ENCODE measurements at places on chromosomes 5 and 9.

DNA sequence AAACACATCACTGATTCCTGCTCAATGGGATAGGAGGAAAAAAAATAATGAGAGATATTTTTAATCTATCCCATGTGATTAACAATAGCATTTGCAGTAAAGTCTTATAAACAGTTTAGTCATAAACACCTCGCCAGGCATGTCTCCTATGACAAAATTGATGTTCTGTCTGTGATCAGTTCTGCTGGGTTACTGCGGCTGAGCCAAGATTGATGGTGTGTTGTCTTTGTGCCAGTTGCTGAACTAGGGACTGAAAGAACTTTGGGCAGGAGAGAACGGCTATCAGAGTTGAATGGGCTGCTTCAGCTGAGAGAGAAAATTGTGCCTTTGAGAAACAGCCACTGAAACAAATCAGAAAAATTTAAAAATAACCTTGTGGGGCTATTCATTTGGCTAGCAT, 37.3 kb upstream of the MAMDC2 start:
- H3K36me3 ChIP-seq, result no peaks in the 10 kb centered on the region
- no peak for DNase-seq
- H3K4me3 ChIP-seq, result no peak overlapping the region
- no peak overlapping the region for H3K27ac ChIP-seq
- no peaks in the 10 kb centered on the region for H3K27me3 ChIP-seq

DNA sequence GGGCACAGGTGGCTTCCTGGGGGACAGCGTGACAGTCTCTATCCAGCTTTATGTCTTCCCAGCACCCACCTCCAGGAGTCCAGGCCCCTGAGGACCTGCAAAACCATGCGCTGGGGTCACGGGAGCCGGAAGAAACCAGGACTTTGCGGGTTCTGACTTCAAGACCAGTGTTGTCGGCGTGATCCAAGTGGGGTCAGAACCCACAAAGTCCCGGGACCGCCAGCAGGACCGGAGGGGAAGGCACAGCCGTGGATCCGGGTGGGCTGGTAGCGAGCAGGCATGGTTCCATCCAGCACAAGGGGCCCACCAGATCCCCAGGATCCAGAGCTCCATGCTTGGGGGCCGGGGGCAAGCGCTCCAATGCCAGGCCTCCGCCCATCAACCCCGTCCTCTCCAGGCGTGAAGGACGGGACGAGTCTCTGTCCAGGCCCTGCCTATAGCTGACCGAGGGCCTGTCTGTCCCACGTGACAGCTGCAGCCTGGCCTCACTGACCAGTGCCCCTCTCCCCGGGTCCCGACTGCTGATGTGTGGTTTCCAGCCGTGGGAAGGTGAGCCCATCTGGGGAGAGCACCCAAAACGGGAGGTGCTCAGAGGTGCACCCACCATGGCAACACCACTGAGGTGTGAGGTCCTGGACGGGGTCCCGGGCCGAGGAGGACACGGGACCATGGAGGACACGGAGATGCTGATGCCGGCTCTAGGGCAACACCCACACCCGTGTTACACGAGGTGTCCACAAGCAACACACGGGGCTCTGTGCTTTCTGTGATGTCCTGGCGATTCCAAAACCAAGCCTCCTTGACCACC, 48.9 kb downstream of the SLC12A7 start:
- H3K4me1 ChIP-seq, result no peaks in the 10 kb centered on the region
- DNase-seq, result no peak
- peaks cover 39% of the 10 kb centered on the region for H3K36me3 ChIP-seq
- H3K27me3 ChIP-seq, result no peaks in the 10 kb centered on the region
- H3K27ac ChIP-seq, result no peak overlapping the region

DNA sequence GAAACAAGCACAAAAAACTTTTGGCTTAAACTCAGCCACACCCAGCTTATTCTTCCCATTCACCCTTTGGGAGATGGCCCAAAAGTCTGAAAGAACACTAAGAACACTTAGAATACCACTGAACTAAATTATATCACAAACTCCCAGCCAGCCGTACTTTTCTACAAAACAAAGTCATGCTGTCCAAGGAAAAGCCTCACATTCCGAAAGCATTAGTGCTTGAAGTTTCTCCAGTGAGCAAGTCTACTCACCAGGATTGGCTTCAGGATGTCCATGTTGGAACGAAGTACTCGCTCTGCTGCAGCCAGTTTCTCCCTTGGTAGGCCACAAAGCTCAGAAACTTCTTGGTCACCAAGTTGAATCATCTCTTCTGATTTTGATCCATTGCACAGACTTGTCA, 69.7 kb downstream of the ABCA1 start:
- H3K27me3 ChIP-seq, result no peaks in the 10 kb centered on the region
- H3K36me3 ChIP-seq, result peaks cover 9% of the 10 kb centered on the region
- H3K4me3 ChIP-seq, result no peak overlapping the region
- peaks cover 3% of the 10 kb centered on the region for H3K4me1 ChIP-seq
- DNase-seq, result no peak

DNA sequence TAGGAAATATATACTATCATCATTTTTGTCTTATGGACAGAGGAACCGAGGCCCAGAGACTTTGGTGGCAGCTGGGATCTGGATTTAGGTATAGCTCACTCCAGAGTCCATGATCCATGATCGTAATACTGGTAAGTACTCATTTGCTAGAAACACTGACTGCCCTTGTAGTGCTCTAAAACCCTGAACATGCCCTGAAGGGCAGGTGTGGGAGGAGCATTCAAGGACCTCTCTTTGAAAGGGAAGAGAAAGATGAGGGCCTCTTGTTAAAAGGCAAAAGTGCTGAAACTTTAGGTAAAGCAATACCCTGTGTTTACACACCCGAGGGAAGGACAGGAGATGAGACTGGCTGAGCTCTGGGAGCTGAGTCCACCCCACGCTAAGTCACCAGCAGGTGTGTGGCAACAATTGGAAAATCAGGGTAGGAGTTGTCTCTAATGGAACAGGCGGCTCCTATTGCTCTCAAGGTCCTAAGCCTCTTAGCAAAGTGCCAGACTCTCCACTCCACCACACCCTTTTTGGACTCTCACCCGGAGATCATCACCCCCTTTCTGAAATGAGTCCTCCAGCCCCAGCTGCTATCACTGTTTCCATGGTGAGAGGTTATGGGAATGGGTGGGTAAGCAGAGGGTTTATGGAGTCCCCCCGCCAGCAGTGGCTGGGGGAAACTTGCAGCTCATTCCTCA, 34.8 kb downstream of the TRPC7 start:
- DNase-seq, result no peak
- no peak overlapping the region for H3K27ac ChIP-seq
- H3K4me1 ChIP-seq, result no peaks in the 10 kb centered on the region
- H3K4me3 ChIP-seq, result no peak overlapping the region
- H3K36me3 ChIP-seq, result no peaks in the 10 kb centered on the region

DNA sequence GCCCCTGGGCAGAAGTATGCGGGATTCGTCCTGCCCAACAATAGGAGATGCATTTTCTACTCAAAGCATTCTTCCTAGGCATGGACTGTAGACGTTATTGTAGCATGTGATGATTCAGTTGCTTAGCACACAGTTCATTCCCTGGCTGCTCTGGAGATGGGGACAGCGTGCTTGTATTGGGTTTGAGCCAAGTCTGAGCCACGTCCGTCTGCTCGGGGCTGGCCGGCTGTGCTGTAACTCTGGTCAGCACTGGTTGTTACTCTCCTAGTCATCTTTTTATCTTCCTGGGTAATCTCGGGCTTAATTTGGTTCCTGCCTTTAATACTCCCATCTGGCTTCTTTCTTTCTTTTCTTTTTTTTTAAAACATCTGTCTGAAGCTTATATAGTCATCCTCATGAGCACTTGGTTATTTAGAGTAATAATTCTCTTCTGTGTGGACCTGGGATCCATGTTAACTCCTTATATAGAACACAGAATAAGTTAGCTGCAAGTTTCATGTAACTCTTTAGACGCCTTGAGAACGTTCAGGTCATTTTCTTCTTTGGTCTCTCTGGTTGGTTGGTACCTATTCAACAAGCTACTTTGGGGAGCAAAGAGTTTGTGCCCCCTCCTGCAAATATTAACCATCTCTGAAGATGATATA, 118.8 kb upstream of the RPS23 start:
- H3K36me3 ChIP-seq, result no peaks in the 10 kb centered on the region
- H3K4me3 ChIP-seq, result no peak overlapping the region
- H3K27ac ChIP-seq, result no peak overlapping the region
- peaks cover 2% of the 10 kb centered on the region for H3K27me3 ChIP-seq
- no peak for DNase-seq

DNA sequence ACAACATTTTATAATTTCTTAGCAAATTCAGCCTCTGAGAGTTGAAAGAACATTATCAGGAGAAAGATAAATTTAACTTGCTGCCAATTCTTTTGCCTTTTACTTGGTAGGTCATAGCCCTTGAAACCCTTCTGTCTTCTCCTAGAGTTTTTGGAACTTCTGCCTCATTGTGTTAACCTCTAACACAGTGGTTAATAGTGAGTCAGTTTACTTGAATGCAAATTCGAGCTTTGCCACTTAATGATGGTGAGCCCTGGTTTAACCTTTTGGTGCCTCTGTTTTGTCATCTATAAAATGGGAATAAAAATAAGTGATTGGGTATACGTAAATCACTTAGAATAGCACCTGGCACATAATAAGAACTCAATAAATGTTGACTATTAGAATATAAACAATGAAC, 1.8 kb upstream of the INIP start:
- H3K4me3 ChIP-seq, result no peak overlapping the region
- no peak for DNase-seq
- H3K27ac ChIP-seq, result no peak overlapping the region
- H3K36me3 ChIP-seq, result peaks cover 6% of the 10 kb centered on the region

DNA sequence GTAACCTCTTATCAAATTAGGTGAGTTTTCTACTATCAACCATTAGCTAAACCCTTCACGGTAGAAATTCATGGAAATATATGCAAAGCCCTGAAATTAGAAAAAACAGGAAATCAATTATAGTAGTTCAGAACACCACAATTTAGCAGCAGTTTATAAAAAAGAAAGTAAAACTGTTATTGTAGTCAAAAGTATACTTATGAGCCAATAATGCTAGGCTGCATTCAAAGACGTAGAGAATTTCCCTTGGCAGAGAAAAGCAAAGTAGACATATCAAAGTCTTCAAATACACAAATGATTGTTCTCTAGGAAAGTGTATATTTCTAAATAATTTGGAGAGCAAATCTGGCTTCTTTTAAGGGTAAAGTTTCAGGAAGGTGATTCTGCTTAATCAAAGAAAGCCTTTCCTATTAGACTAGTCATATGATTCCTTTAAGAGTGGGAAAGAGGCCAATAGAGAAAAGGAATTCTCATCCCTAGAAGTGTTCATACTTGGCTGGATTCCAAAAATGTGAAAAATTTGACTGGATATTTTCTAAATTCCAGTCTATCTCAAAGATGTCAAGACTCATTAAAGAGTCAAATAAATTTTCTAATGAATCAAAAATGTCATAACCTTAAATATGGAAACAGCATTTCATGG, 185.5 kb downstream of the SMC2 start:
- no peak for DNase-seq
- no peaks in the 10 kb centered on the region for H3K4me1 ChIP-seq
- no peak overlapping the region for H3K27ac ChIP-seq
- H3K4me3 ChIP-seq, result no peak overlapping the region

DNA sequence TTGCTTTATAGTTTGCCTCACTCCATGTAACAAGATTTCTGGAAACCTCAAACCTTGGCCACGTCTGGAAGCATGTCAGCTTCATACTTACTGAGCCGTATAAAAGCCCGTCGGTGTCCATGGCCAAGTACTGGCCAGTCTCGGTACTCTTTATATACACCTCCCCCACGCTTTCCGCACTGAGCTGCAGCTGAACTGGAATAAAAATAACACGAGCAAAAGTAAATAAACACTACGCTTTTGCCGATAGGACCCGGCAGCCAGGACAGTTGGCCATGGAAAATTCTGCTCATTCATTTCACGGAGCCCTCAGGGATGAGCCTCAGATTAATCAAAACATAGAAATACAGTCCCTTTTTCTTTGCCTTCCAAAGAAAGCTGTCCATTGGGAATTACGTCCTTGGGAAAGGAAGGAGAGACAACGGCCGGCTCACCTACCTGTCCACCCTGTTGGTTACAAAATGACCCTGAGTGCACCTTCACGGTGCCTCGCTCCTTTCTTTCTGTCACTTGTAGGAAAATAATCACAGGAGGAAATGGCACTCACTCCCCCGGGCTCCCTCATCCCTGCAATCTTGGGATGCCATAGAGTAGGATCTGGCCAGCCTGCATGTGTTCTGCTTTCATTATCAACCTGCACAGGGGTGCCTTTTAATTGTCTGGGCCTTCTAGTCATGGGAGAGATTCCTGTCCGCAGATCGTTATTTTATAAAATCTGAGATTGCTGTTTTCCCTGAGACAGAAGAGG, 85.1 kb downstream of the FGF1 start:
- H3K27me3 ChIP-seq, result no peaks in the 10 kb centered on the region
- DNase-seq, result no peak
- no peak overlapping the region for H3K27ac ChIP-seq
- no peaks in the 10 kb centered on the region for H3K36me3 ChIP-seq
- H3K4me1 ChIP-seq, result peaks cover 7% of the 10 kb centered on the region

- no peaks in the 10 kb centered on the region for H3K36me3 ChIP-seq
- H3K4me3 ChIP-seq, result no peak overlapping the region
Measured at GRCh38 chr9:15909297-15909696, 356.5 kb downstream of the CCDC171 start.

- H3K27ac ChIP-seq, result peak overlapping the region; percentile 79
- no peak for DNase-seq
- H3K4me1 ChIP-seq, result peaks cover 11% of the 10 kb centered on the region
- H3K27me3 ChIP-seq, result no peaks in the 10 kb centered on the region
- peaks cover 24% of the 10 kb centered on the region for H3K36me3 ChIP-seq
- H3K4me3 ChIP-seq, result peak overlapping the region; percentile 94
Measured at GRCh38 chr5:172284611-172284980, 1.0 kb upstream of the UBTD2 start.

- H3K36me3 ChIP-seq, result no peaks in the 10 kb centered on the region
- no peaks in the 10 kb centered on the region for H3K27me3 ChIP-seq
- H3K4me1 ChIP-seq, result peaks cover 30% of the 10 kb centered on the region
Measured at GRCh38 chr9:133121915-133122550, 993 bp upstream of the RALGDS start.

DNA sequence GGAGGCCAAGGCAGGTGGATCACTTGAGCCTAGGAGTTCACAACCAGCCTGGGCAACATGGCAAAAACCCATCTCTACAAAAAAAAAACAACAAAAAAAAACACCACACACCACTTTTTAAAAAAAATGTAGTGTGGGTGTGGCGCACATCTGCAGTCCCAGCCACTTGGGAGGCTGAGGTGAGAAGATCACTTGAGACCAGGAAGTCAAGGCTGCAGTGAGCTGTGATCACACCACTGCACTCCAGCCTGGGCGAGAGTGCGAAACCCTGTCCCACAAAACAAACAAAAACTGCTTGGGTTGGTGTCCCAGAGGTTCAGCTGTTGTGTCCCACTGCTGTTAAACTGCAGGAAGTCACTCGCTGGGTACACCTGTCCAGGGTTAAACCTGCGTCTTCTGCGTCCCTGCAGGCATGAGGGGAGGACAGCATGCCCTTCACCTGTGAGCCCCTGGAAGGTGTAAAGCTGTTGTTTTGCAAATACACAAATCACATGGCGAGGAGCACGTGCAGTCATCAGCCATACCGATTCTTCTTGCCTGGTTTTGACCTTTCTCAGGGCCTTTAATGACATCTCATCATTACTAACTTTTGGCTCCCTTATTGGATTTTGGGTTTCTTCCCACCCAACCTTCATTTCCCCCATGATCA, 29.3 kb upstream of the CLPTM1L start:
- no peak overlapping the region for H3K27ac ChIP-seq
- DNase-seq, result no peak
- no peaks in the 10 kb centered on the region for H3K36me3 ChIP-seq
- peaks cover 50% of the 10 kb centered on the region for H3K27me3 ChIP-seq
